HepG2 (cell line): ENCODE measurements at places on chromosomes 12 and 14.

DNA sequence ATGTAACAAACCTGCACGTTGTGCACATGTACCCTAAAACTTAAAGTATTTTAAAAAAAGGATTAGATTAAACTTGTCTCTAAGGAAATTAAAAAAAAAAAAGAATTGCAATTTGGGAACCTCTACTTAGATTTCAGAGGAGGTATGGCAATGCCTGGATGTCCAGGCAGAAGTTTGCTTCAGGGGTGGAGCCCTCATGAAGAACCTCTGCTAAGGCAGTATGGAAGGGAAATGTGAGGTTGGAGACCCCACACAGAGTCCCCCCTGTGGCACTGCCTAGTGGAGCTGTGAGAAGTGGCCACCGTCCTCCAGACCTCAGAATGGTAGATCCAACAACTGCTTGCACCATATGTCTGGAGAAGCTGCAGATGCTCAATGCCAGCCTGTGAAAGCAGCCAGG lies 279.6 kb upstream of the CCDC196 start:
- no peak for DNase-seq

GRCh38 chr12:6368906-6369525 lies 6.3 kb downstream of the SCNN1A start:
- DNase-seq = no peak

DNA sequence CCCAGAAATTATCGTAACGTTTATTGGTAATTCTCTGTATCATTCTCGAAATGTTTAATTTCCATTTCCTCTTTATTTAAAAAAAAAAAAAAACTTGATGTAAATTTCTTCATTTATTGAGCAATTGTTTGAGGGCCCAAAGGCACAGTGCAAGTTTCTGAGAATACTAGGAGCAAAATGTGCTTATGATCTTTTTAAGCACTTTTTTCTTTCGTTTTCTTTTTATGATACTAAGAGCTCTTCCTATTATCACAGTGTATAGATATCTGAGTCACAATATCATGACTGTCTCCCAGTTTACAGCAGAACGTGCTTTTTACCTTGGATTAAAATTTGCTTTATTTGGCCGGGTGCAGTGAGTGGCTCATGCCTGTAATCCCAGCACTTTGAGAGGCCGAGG lies 5.6 kb downstream of the ATP2A2 start:
- DNase-seq = no peak

DNA sequence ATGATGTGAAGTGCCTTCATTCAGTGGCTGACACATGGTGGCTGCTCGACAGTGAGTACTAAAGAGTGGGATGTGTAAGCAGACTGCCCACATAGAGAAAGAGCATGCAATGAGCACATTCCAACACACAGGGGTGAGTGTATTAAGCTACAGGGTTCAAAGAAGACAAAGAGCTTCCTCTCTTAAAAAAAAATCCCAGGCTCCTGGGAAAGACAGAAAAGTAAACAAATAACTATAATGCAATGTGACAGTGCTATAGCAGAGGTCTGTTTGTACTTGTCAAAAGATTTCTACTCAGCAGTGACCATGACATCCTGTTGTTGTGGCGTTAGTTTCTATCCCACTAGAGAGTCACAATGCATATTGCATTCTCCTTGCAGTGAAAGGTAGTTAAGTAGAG lies 12.4 kb upstream of the PCNX1 start:
- DNase-seq = peak; percentile 96

DNA sequence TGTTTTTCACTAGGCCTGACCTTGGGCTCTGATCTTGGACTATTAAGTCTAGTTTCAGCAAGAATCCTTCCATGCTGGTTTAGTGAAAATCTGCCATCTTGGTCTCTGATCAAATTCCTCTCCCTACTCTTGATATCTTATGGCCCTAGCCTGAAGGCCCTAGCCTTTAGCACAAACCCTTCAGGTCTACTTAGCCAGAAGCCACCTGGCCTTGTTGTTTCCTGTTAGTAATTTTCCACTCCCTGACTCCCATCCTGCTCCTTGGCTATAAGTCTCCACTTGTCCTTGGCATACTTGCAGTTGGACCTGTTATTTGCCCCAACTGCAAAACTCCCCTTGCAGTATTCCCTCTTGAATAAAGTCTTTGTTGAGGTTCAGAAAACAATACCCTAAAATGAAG lies 241.4 kb downstream of the ADAMTS20 start:
- no peak for DNase-seq

DNA sequence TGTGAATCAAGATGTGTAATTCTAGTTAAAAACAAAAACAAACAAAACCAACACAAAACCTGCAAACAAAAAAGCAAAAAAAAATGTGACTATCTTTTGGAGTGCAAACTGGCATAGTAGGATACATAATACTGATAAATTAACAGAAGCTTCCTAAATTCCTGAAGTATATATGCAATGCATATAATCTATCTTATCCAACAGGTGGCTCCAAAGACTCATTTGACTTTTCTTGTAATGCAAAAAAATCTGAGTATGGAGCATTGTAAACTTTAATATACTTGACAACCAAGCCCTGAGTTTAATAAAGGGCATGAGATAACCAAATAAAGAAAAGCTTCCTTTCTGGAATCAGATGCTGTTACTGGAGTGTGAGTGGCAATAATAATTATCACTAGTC lies 1003.6 kb downstream of the FSCB start:
- peak; percentile 17 for DNase-seq

DNA sequence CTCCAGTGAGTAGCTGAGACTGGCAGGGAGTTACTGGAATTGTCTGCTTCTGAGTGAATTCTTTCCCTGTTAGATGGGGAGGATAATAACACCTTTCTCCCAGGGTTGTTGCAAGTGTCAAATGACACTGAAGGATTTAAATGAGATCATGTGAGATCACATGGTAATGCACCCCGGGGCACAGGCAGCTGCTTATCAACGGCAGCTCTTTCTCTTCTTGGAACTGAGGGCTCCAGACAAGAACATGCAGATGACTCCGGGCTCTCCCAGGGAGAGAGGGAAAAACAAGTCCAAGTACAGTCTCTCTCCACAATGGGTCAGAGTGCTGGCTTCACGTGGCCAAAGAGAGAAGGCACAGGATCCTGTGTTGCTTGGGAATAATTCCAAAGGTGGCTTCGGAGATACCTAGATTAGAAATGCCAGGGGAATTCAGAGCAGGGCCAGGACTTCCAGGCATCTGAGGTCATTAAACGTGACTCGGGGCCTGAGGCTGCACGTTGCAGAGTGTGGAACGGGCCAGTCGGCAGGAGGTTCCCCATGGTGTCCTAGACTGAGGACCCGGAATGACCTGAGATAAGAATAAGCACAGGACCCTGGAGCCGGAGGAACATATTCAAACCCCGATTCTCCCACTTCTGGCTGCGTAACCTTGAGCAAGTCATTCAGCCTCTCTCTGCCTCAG lies 109.2 kb downstream of the PRMT8 start:
- DNase-seq = no peak

DNA sequence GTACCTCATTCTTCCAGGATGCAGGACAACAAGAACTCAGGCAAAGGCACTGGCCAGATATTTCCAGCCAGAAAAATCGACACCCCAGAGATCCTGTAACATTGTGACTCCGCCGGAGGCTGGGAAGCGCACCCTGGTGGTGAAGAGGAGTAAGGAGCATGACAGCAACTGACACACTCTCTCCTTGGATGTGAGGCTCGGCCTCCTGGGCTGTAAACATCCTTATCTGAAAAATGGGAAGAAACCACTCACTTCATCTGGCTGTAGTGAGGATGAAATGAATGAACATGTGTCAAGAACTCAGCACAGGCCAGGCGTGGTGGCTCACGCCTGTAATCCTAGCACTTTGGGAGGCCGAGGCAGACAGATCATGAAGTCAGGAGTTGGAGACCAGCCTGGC lies 27.5 kb downstream of the TCHP start:
- peak; percentile 44 for DNase-seq

DNA sequence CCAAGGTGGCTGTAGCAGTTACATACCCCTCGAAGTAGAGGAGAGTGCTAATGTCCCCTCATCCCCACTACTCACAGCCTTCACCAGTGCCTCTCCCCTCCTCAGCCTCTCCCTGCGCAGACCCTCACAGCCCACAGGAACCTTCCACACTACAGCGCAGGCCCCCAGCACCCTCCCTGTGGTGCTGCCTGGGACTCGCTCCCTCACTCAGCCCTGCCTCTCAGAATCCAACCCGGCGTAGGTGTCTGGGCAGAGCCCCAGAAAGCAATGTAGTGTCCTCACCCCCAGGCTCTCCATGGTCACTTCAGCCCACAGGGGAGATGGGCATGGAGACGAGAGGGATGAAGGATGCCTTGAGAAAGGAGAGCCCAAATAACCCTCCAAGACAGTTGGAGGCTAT lies 10.9 kb upstream of the ZNF740 start:
- no peak for DNase-seq

GRCh38 chr12:88778064-88778463 lies 197.8 kb upstream of the KITLG start:
- DNase-seq = no peak

GRCh38 chr14:78951602-78952001 lies 781.4 kb downstream of the NRXN3 start:
- no peak for DNase-seq

- DNase-seq = peak; percentile 26
Observed at GRCh38 chr12:6090803-6091202, 33.7 kb downstream of the VWF start.
